ENCODE measurements at places on chromosomes 1 and 21.

DNA sequence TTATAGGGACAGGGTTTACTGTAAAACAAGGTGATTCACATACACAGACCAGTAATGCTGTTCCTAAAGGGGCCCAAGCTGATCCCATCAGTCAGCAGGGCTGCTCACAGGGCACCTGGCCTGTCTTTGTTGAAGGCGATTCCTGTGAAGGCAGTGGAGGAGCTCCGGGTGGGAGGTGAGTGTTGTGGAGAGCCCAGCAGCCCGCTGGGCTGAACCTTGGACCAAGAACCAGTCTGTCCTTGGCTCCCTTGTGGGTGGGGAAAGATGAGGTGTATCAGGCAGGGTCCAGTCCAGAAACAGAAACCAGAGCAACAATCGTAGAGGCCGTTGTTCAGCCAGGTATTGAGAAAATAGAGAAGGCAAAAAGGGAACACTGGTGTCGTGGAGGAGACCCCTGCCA lies 12.5 kb downstream of the PDXK start:
- DNase-seq: no peak

DNA sequence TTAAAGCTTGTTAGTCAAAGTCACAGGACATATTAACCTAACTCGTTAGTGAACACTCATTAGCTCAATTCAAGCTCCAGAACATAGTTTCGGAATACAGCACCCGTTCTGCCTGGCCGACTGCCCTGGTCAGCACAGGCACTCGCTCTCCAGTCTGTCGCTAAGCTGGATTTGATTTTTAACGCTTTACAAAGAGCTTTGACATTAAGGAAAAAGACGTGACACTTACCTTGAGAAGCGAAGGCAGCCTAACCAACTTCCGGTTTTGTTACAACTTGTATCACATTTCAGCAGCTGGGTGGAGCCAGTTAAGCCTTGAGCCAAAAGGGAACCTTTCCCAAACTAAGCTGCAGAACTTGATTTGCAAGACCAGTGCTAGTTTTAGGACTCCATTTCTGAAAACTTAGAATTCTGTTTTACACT lies at the start of gene FRRS1:
TSS of gene FRRS1 (minus strand) at position 258 of the 423 bp plus-strand sequence. CDS start 17,867 bp downstream, outside the sequence.
- DNase-seq: peak; percentile 55

DNA sequence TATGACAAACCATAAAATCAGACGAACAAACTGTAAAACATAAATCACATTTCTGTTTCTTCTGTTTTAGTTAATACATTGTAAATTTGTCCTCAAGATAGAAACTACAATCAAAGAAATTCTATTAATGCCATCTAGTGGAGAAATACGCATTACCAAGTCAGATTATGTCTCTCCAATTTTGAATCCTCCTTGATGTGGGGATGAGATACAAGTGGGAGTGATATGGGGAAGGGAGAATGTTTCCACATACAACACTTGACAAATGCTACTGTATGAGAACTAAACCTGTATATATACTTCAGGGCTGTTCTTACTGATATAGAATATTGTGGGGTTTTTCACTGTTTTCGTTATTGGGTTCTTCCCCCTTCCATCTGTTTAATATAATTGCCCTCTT lies 2.6 kb downstream of the HFM1 start:
- DNase-seq: peak; percentile 45

DNA sequence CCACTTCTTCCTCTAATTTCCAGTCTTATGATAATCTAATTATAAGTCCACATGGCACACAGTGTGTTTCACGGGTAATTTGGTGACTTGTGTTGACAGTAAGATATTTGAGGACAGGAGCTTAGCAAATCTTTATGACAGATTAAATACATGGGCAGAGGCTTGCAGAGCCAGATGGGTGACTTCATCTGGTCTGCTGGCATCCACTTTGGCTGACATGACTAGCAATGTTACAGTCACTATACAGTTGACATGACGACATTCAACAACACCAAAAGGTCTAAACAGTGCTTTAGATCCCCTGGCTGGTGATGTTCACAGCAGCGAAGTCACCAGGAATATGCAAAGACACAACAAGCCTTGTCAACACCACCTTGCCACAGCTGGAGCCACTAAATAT lies 147.2 kb downstream of the ETS2 start:
- no peak for DNase-seq

GRCh38 chr1:186999506-186999905 lies 170.8 kb downstream of the PLA2G4A start:
- peak; percentile 80 for DNase-seq

DNA sequence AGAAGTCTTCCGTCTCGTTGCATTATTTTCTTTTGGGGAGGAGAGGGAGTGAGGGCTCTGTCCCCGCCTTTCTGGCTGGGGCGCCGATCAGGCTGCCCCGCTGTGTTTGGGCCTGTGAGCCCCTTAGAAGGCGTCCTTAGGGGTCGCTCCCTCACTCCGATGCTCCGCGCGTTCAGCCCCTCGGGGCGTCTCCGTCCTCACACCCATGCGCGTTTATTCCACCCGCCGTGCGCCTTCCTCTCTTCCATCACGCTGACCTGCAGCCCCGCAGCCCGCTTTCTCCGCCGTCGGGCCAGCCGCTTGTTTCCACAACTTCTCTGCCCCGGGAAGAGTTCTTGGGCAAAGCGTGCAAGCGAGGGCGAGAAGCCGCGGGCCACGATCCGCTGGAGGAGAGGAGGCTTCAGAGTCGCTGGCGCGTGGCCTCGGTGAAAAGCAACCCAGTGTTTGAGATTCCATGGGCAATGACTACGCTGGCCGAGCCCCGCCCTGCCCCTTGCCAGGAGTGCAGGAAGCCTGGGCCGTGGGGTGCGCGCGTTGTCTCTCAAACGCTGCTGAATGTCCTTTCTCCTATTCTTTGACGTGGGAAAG lies 27.7 kb downstream of the TRIM11 start:
- DNase-seq: no peak

- no peak for DNase-seq
These were observed 30.5 kb upstream of the SCMH1 start for GRCh38 chr1:41272601-41273000.

DNA sequence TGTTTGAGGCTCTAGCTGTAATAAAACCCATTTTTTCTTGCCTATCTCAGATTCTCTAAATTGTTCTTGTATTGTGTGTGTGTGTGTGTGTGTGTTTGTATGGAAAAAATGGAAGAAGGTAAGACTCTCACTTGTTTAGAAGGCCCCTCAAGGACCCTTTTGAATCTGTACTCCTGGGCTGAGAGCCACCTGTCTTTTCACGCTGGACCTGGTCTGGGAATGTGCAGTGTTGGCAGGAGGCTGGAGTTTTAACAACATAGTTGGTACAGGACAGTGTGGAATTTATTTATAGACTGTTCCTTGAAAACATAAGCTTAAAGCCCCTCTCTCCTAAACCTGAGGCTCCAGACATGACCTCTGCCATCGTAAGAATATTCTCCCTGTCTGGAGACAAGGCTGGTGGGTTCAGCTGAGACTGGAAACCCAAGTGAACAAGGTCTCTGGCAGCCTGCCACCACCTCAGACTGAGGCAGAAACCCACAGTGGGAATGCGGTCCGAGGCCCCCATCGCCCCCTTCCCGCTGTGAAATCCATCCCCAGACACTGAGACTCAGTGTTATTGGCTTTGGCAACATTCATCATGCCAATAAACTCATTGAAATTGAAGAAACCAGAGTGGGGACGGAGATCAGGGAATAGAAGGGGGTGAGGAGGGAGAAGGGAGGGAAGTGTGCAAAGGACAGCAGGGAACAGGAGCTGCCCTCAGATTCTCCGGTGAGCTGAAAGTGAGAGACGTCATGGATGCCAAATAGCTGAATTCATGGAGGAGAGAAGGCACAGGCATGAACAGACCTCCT lies 24.6 kb upstream of the PLXNA2 start:
- no peak for DNase-seq

- no peak for DNase-seq
These were observed 81.5 kb upstream of the LRIF1 start for GRCh38 chr1:111045033-111045722.

- DNase-seq: peak; percentile 54
These were observed 61.4 kb upstream of the CNN3 start for GRCh38 chr1:94988356-94988755.

- DNase-seq: no peak
These were observed 11.6 kb upstream of the S100A7A start for GRCh38 chr1:153404768-153405167.

DNA sequence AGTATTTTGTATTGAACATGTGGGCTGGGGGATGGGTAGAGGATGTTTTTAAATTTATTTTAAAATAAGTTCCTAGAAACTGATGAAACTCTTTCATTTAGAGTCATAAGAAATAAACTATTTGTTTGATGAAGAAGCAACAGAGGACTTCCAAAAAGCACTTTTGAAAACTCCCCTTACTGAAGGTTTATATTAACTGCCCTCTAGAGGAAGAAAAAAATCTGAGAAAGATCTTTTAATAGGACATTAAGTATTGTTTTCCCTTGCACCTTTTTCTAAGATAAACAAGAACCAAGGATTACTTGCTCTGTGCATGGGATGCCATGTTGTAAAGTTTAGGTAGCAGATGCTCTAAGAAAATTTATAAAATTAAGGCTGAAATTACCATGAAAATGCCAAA lies 14.1 kb downstream of the DISP1 start:
- no peak for DNase-seq

DNA sequence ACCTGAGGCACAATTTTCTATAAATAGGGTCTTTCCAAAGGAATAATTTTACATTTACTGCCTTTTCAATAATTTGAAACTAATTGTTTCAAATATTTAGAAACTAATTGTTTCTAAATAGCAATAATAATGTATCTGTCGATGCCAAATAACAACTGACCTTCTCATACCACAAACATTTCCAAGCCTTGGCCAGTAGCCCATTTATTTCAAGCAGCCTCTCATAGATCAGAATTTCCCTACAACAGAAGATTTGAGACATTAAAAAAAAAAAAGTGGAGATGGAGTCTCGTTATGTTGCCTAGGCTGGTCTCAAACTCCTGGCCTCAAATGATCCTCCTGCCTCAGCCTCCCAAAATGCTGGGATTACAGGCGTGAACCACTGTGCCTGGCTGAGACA lies 2.1 kb upstream of the GFI1 start:
- no peak for DNase-seq

DNA sequence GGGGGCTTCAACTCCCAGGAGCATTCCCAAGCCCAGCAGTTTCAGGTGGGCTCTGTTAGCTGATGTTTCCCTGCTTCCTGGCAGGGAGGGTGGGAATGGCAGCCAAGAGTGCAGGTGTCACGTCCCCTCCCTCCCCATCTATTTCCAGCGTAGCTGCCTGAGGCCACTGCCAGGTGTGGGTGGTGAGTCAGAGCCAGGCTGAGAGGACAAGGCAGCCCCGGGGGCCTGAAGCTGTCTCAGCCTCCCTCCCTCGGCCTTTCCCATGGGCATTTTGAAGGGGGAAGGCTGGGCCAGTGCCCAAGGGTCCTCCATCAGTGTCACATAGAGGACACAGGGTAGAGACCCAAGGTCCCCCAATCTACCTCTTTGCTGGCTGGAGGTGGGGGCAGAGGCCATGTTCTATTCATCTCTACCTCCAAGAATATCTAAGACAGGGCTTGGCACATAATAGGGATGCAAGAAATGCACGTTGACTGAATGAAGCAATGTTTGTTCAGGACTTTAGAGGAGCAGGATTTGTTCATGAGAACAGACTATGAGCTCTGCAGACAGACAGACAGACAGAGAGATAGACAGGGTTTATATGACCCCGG lies 34.4 kb upstream of the ID3 start:
- DNase-seq: no peak

DNA sequence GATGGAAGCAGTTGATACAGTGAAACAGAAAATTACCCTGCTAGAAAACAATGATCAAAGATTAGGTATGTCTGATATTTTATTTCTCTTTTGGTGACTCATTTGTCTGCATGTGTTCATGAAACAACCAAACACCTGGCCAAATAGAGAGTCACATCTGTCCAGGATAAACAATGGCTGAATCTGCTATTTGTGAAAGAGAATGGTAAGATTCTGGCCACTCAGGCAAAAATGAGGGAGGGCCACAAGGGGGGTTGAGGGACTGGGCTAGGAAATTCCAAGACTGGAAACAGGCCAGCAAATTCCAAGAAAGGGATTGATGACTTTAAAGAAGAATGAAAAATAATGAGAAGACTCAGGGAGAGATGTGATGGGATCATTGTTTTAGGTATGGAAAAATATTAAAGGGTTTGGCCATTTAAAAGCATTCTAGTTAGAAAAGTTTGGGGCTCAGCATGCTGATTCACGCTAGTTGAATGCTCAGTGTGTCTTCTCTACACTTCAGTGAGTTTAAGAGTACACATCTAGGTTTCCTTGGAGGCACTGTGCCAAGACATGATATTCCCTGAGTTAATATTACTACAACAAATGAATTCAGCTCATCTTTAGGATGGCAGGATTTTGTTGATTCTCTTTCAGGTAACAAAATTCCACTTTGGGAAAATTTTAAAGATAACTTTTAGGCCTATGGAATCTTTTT lies 44.9 kb downstream of the TRAF5 start:
- no peak for DNase-seq

DNA sequence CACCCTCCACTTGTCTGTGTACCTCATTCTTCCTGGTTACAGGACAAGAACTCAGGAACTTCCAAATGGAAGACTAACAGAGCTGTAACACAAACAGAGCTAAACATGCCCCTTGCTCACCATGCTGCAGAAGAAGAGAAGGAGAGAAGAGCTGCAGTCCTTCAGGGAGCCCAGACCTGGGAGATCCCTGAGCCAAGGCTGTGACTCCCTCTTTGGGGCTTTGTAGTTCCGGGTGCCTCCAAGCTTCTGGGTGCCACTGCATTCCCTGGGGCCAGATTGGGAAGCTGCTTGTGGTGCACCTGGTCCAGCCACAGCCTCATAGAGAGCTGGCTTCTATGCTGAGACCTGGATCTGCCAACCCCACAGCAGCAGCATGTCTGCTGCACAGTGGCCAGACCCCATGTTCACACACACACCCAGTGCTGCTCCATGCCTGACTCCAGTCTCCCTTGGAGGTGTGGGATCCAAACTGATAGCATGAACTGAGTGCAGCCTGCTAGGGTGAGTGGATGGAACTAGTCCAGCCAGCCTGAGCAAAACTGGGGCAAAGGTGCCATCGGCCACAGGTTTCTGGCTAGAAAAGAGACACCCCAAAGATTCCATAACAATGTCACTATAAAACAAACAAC lies 263.0 kb upstream of the NRIP1 start:
- DNase-seq: no peak

DNA sequence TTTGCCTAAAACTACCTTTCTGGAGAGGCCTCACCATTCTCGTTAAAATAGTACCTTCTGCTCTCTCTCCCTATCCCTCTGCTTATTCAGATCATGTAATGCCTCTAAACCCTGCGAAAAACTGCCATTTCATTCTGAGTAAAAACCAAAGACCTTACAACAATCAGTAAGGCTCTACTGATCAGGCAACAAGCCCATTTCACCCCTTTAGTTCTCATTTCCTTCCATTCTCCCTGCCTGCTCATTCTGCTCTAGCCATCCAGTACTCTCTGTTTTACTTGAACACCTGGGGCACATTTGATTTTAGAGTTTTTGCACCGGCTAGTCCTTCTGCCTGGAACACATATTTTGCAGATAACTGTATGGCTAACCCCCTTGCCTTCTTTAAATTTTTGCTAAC lies 187.8 kb downstream of the COQ8A start:
- DNase-seq: no peak

Measured in amniotic epithelial cell (primary cell).